ENCODE measurements at places on chromosomes 6 and 20.

DNA sequence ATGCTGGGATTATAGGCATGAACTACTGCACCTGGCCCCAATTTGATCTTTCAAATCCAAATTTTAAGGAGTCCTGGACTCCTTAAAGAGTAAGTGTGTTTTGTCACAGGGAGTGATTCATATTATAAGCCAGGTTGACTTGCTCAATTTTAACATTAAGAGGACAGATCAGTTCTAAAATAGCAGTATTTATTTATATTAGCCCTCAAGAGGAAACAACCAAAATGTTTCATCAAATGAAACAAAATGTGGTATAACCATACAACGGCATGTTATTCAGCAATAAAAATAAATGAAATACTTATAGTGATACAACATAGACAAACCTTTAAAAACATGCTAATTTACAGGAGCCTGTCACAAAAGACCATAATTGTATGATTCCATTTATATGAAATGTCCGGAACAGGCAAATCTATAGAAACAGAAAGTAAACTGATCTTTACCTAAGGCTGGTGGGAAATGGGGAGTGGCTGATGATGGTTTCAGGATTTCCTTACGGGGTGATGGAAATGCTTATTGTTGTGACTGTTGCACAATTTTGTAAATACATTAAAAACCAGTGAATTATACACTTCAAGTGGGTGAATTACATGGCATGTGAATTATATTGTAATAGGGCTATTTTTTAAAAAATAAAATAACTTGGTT is 637.4 kb downstream of the MMUT start:
- DNase-seq: no peak

- DNase-seq: no peak
Measured at GRCh38 chr20:2149507-2149906, 47.9 kb downstream of the STK35 start.

DNA sequence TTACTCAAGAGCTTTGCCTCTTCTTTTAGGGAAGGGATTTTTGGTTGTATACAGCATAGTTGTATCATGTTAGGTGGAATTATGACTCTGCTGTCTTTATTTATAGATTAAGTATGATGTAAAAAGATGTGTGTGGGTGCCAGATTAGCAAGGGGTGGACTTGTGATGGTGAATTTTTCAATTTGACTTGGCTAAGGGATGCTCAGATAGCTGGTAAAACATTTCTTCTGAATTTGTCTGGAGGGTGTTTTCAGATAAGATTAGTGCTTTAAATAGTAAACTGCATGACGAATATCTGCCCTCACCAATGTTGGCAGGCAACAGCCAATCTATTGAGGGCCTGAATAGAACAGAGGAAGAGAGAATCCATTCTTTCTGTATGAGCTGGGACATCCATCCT is 173.3 kb upstream of the TNFAIP3 start:
- DNase-seq: no peak

GRCh38 chr6:88294702-88295101 is 128.6 kb upstream of the CNR1 start:
- DNase-seq: no peak

Data from CD4-positive, alpha-beta T cell treated with Interleukin-15 for 4 hours (primary cell).